ENCODE measurements at places on chromosomes 6 and 20.

GRCh38 chr20:54062812-54063280 lies 7.5 kb downstream of the BCAS1 start:
- DNase-seq: no peak

GRCh38 chr6:27599859-27600532 lies 127.1 kb upstream of the ZNF184 start:
- no peak for DNase-seq

DNA sequence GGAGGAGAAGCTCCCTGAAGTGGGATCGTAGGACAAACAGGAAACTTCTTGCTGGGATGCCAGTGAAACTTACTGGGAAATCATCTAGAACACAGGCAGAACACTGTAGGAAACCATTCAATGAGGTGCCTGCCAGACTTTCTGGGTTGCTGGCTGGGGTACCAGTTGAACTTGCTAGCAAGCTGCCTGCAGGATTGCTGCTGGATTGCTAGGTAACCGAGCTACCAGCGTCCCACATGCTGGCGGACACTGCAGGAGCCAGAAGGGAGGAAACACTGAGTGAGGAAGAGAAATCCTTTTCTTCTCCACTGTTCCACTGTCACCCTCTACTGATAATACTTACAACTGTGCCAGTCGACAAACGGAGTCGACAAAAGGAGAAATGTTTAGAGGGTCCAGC lies 91.3 kb upstream of the SLC35B3 start:
- no peak for DNase-seq

DNA sequence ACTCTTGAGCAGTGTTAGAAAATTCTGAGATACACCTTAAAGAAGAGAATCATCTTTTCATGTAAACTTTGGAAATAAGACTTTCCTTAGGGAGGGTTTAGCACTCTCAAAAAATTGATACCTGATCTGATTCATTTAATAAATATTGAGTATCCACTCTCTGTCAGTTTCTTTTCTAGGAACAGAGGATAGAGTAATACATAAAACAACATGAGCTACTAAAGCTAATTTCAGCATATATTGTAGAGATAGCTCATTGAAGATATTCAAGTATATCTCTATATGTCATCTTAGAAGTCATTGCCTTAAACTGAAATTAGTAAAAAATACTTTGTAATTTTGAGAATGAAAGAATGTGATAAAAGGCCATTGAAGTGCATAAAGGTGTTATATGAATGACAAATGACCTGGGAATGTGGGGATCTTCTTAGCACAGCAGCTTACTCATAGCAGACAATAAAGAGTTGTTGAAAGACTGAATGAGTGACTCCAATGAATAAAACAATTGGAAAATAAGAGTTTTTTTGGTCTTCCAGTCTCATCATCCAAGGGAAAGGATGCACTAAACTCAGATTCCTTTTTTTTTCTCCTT lies 29.2 kb downstream of the RHAG start:
- no peak for DNase-seq

- DNase-seq: no peak
Observed at GRCh38 chr6:52162940-52163908, 23.0 kb upstream of the IL17A start.

DNA sequence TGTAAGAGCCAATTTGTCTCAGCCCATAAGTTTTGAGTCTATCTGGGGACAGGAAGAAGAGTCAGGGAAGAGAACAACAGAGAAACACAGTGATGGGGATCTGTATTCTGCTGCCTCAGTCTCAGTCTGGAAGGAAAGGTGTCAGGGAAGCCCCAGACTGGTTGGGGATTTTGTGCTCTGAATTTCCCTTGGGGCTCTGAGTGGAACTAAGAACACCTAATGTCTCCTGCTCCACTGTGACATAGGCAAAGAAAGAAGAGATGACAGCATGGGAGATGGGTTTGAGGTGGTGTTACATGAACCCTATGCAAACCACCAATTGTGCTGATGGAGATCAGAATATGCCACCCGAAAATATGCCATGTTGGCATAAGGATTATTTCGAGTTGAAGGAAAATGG lies 139.5 kb upstream of the MYLIP start:
- DNase-seq: no peak

DNA sequence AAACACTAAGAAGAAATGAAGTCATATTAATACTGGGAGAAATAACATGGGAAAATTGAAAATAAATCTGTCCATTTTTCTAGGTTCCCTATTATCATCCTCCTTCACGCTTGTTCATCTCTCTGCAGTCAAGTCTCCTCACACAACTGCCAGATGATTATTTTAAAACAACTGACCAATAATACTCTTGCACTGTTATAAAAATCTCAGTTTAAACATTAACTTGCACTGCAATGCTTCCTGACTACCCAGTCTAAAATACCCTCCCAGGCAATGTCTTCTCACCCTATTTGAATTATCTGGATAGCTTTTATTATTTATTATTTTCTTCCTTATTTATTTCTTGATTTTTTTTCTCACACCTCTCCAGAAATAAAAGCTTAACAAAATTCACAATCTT lies 5.7 kb downstream of the EYS start:
- no peak for DNase-seq

- no peak for DNase-seq
Observed at GRCh38 chr6:150535151-150535804, 64.4 kb upstream of the PLEKHG1 start.

DNA sequence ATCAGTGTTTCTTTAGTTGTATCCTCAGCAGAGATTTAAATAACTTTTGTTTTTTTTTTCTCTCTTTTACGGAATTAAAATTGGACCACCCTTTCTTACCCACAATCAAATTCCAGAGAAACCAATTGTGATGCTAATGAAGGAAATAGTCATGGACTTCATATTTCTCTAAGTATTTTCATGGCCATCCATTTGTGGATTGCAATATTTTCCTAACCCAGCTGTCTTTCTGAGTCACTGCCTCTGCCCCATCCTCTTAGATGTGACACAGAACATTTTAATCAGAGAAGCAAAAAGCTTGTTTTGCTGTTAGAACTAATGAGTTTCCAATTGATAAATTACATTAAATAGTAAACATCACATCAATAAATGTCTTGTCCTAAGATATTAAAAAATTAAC lies 405.5 kb upstream of the ADGRB3 start:
- no peak for DNase-seq

GRCh38 chr20:10357974-10358373 lies 76.0 kb downstream of the MKKS start:
- no peak for DNase-seq

Measured in stimulated activated CD8-positive, alpha-beta memory T cell treated with anti-CD3 and anti-CD28 coated beads, Interleukin-12 subunit alpha, Interleukin-12 subunit beta, amount 100 ng/mL, for 4 hours (primary cell).